ENCODE measurements at places on chromosomes 7 and 10.

GRCh38 chr7:2440608-2441245 lies 35.5 kb downstream of the GRIFIN start:
- DNase-seq = no peak

GRCh38 chr10:30503700-30504266 lies 69.8 kb downstream of the MAP3K8 start:
- no peak for DNase-seq

DNA sequence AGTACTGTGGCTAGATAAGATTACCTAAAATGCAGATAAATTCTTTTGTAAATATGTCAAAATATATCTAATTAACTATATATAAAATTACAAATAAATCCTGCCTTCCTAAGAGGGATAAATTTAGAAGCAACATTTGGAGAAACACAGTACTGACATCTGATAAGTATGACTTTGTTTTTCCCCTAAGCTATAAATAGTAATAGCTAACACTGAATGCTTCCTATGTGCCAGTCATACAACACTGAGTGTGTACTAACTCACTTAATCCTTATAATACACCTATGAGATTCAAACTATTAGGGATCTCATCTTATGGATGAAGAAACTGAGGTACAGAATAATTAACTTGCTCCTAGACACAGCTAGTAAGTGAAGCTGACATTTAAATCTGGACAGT lies 733.4 kb downstream of the MAGI2 start:
- no peak for DNase-seq

GRCh38 chr7:34011696-34012095 lies 106.4 kb downstream of the BMPER start:
- no peak for DNase-seq

GRCh38 chr7:153902862-153903261 lies 149.3 kb upstream of the DPP6 start:
- no peak for DNase-seq

- DNase-seq = no peak
Observed at GRCh38 chr7:77444123-77444522, 28.0 kb upstream of the GSAP start.

DNA sequence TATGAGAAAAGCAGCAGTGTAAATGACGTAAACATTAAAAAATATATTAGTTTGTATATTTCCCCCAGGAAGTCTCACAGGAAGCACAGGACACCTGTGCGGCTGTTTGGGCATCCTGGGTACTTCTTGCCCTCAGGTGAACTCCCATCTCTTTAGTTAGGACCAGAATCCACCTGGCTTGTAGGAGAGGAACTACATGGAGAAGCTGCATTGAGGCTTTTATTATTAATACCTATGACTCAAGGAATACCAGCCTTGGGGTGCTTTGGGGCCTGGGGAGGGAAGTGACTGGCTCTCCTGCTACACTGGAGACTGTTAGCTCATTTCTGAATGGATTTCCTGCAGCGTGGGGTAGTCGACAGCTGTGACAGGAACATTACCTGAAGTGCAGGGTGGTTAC lies 40.0 kb upstream of the GSDME start:
- DNase-seq = no peak

DNA sequence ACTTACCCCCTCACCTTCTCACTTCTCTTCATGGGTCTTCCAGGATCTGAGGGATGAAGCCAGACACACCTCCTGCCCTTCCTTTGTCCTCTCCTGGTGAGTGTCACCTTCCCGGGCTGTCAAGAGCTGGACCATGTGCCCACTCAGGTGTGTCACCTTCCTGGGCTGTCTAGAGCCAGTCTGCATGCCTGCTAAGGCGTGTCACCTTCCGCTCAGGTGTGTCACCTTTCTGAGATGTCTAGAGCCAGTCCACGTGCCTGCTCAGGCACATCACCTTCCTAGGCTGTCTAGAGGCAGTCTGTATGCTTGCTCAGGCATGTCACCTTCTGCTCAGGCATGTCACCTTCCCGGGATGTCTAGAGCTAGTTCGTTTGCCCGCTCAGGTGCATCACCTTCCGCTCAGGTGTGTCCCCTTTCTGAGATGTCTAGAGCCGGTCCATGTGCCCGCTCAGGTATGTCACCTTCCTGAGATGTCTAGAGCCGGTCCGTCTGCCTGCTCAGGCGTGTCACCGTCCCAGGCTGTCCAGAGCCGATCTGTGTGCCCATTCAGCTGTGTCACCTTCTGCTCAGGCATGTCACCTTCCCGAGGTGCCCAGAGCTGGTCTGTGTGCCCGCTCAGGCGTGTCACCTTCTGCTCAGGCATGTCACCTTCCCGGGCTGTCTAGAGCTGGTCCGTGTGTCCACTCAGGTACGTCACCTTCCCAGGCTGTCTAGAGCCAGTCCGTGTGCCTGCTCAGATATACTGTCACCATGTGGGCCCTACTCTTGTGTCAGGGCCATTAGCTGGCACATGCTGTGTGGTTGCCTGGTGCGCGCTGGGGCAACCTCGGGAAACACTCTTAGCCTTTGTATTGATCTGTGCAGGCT lies 245.3 kb downstream of the EBF3 start:
- DNase-seq = no peak

All from activated gamma-delta T cell treated with Interleukin-2 at 50 U/mL for 16 hours (primary cell).